ENCODE measurements at places on chromosomes 16 and 17.

- no peak for DNase-seq
These were observed 1144.9 kb upstream of the GOT2 start for GRCh38 chr16:59878999-59879398.

DNA sequence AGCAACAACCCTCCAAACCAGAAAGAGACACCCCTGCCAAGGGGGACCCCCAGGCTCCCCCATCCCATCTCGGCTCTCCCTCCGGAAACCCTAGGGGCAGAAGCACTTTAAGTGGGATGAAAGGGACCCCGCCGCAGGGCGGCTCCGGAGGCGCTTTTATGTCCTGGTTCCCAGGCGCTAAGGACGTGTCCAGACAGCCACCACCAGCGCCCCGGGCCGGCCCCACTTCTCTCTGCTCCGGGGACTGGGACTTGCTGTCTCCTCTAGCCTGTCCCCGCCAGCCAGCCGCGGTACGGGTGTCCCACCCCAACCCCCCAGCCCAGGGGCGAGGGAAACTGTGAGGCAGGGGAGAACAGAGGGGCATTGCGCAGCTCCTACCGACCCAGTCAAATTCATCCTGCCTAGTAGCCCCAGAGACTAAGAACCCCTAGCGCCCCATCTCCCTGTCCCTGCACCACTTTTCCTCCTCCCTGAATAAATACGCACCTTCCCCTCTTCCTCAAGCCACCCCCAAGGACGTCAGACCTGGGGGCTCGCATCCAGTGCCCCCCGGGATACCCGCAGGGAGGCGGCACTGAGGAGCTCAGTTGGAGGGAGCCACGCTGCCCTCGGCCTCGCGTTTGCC lies 4.1 kb downstream of the SP6 start:
- no peak for DNase-seq

- DNase-seq, result no peak
These were observed 9.7 kb upstream of the ZC3H7A start for GRCh38 chr16:11806721-11807120.

- DNase-seq, result no peak
These were observed 73.8 kb downstream of the SDR42E1 start for GRCh38 chr16:81937305-81938038.

DNA sequence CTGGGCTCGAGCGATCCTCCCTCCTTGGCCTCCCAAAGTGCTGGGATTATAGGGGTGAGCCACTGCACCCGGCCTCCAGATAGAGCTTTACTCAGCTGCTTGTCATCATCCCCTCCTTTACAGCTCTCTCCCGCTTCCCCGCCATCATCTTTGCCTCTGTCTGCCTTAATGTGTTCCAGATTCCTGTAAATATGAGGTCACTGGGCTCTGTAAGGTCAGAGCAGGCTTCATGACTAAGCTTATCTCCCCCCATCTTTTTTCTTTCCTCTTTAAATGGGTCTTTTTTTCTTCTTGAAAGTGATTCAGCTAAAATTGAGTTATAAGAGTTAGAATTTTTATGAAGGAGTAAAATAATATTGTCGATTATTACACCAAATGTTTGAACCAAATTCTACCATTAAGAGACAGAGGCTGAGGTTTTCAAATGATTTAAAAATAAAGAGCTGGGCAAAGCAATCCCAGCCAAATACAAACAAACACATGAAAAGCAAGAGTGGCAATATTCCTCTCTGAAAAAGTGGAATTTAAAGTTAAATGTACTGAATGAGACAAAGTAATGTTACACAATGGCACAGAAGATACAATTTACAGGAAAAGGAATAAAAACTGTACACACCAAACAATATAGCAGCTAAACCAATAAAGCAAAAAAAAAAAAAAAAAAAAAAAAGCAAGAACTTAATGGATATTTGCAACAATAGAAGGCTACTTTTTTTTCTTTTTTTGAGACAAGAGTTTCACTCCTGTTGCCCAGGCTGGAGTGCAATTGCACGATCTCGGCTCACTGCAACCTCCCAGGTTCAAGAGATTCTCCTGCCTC lies 62.1 kb downstream of the CRISPLD2 start:
- peak; percentile 92 for DNase-seq

DNA sequence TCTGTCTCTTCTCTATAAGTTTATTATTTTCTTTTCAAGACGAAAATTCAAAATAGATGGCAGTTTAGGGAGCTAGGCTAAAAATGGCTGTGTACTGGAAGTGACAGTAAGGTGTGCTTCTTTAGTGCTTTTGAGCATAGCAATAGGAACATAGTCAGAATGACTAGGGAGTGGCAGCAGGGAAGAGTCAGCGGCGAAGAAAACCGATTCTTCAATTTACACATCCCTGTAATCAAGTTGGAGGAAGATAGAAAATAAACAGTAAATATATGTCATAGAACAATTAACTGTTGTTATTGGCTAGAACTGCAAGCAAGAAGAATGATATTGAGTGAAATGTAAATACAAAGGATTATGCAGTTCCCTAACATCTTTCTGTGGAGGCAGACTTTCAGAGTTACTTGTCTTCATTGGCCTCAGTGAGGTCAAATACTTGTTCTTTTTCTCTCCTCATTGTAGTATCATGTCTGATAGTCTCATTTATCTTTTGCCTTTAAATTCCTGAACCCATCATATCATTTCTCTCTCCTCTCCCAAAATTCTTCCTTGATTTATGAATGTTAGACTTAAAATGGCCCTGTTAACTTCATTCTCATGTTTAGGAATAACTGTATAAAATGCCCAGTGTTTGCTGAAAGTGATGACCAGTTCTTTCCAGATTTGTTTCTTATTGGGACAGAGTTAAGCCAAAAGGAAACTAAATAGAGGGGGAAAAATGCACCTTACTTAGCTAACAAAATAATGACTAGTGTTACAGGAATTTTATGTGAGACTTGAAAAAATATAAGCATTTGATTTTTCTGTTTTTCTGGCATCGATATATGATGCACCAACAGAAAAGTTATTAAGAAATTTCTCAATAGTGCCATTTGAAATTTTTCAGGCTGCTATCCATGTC lies 211.4 kb downstream of the BCAS3 start:
- peak; percentile 10 for DNase-seq

DNA sequence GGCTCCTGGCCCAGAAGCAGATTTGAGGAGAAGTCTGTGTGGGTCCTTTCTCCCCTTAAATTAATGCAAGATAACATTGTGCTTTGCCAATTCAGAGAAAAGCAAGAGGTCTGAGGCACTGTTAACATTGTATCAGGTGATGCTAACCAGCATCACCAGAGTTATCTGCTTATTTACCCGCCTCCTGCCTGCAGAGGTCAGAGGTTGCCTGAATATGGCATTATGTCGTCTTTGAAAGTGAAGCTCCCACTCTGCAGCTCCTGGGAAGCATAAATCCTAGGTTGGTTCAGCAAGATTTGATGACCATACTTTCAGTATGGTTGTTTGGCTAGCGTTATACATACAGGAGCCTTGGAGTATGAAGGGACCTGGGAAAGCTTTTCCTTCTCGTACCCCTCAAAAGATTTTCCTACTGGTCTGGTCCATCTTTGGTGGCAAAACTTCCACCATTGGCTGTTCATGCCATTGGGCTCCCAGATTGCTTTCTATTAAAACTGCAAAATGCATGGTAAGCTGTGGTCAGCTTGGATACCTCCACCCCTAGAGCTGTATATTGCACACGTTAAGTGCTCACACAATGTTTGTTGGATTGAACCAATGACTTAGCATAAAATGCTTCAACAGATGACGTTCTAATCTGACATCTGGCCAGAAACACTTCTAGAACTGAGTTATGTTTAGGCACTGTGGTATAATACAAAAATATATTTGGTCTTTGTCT lies 24.1 kb downstream of the CHD9 start:
- DNase-seq, result no peak
